ENCODE measurements at places on chromosomes 3 and 15. TPM values are rescaled to one million over a fixed set of nuclear protein-coding genes. Genes with fewer than 3 reads are reported as not detected.

DNA sequence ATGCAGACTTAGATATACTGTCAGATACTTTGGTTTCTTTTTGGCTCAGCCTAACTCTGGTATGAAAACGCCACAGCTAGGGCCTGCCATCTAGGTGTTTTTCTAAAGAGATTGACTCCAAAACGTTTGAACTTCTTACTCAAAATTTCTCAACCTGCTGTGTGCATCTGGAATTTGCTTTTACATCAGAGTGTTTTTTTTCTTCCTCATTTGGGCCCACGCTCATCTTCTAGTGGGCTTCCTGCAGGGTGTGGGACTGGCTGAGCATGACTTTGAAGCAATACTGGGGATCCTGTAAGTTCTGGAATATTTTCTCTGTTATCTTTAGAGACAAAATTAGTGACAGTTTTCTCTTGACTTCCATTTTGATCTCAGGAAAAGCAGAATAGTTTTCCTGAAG, 117.8 kb downstream of the NR1D2 start:
- no peak for DNase-seq

- DNase-seq: no peak
Observed at GRCh38 chr15:62297522-62297921, 132.4 kb upstream of the C2CD4B start.

- peak; percentile 14 for DNase-seq
Observed at GRCh38 chr15:55221090-55222011, 24.6 kb upstream of the RSL24D1 start.

GRCh38 chr3:194282436-194283122, 68.5 kb downstream of the CPN2 start:
- DNase-seq: no peak

DNA sequence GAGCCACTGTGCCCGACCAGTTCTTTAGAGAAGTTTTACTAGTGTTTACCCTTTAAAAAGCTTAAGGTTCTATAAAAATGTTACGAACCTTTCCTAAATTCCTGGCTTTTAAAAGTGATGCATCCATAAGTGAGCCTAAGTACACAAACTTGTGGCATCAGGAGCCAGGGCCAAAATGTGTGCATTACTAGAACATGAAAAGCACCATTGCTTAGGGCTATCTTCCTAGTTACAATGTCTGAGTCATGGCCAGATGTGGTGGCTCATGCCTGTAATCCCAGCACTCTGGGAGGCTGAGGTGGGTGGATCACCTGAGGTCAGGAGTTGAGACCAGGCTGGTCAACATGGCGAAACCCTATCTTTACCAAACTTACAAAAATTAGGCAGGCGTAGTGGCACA, 39.9 kb downstream of the LEO1 start:
- no peak for DNase-seq

DNA sequence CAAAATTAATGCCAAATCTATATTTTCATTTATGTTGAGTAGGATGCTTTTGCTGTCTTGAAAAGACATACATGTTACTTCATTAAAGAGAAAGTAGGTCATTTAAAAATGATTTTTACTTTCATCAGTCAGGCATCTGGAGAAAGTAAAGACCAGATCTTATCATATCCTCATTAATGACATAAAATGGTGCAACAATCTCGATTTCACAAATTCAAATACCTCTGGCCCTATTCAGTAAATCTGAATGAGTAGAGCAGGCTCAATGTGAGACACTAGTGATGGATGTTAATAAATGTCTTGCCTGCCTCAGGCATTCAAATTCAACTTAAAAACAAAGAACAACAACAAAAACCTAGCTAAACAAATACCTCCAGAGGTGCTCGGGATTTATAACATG, 714.1 kb downstream of the NAALADL2 start:
- DNase-seq: no peak

DNA sequence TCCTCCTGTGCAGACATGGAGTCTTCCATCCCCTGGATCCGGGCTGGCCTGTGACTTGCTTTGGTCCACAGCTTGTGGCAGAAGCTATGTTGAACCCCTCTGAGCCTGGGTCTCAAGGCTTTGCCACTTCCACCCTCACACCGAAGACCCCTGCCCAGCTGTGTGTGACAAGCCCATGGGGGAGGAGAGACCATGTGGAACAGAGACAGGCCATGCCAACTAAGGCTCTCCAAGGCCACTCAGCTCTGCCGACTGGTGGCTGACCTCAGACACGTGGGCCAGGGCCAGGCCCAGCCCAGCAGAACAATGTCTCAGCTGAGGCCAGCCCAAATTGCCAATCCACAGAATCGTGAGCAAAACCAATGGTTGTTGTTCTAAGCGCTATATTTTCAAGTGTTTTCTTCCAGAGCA, 16.4 kb upstream of the CFAP100 start:
- no peak for DNase-seq

ARPIN gene
- 4.7 TPM for total RNA-seq

PARP15 gene
- not detected for total RNA-seq

CCR8 gene
- not detected for total RNA-seq

CFAP92 gene
- 0.13 TPM for total RNA-seq

ALPK3 gene
- total RNA-seq: 73.9 TPM
